ENCODE measurements at places on chromosomes 12 and 14. TPM values are rescaled to one million over a fixed set of nuclear protein-coding genes. Genes with fewer than 3 reads are reported as not detected.

The RNASE1 gene
- total RNA-seq: 0.21 TPM

The VRTN gene
- not detected for total RNA-seq

- DNase-seq: no peak
Observed at GRCh38 chr12:4082809-4083403, 190.7 kb upstream of the CCND2 start.

GRCh38 chr14:100424504-100425428, 101.6 kb downstream of the SLC25A47 start:
- DNase-seq: no peak

DNA sequence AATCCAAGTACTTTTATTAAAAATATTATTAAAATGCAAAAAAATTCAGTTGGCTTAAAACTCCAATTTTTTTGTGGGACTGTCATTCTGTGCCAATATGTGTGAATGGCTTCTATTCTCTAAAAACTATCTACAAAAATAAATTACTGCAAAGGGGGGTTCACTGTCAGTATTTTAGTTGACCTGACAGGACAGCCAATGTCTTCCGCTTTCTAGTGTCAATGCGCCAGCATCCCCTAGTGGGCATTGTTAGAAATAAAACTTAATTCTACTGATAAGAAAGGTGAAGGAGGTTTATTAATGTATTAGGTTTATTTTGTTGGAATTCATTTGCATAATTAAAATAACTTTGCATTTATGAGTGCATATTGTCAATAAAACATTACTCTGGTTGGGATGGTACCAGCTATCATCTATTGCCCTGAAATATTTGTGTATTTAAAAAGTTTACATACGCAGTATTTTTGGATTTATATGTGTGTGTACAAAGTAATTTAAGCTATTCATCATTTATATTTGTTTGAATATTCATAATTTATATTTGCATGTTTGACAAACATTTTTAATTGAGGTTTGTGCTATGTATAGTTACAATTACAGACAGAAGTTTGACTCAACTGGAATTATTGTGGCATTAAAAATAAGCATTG, 527.2 kb downstream of the FLRT2 start:
- DNase-seq: peak; percentile 49

- DNase-seq: no peak
Observed at GRCh38 chr12:42812086-42812485, 222.5 kb upstream of the PRICKLE1 start.

DNA sequence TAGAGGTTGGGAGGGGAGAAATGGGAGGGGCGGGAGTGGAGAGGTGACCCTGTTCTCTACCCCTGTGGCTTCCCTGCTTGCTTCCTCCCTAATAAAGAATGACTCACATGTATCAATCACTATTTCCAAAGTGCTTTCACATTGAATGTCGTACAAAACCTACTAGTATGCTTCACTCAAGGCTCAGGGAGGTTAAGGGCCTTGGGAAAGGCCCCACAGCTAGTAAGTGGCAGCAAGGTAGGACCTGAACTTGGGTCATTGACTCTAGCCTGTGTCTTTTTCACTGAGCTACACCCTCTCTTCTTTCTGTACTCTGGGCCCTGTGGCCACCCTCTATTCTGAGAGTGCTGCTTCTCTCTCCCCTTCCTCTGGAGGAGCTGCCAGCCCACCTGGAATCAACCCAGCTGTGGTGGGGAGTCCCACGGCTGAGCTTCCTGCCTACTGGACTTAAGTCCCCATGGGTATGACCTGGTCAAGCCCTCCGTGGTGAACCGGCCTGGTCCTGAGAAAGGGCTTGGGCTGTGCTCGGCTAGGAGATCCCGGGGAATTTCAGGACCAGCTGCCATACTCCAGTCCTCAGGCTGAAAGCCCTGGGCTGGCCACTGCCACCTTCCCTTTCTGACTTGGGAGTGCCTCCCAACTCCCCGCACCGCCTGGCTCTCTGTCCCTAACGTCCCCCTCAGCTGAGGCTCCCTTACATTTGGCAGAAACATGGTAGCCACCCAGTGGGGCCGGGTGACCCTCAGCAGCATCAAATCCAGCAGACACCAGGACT, 13.0 kb downstream of the SLC48A1 start:
- no peak for DNase-seq

DNA sequence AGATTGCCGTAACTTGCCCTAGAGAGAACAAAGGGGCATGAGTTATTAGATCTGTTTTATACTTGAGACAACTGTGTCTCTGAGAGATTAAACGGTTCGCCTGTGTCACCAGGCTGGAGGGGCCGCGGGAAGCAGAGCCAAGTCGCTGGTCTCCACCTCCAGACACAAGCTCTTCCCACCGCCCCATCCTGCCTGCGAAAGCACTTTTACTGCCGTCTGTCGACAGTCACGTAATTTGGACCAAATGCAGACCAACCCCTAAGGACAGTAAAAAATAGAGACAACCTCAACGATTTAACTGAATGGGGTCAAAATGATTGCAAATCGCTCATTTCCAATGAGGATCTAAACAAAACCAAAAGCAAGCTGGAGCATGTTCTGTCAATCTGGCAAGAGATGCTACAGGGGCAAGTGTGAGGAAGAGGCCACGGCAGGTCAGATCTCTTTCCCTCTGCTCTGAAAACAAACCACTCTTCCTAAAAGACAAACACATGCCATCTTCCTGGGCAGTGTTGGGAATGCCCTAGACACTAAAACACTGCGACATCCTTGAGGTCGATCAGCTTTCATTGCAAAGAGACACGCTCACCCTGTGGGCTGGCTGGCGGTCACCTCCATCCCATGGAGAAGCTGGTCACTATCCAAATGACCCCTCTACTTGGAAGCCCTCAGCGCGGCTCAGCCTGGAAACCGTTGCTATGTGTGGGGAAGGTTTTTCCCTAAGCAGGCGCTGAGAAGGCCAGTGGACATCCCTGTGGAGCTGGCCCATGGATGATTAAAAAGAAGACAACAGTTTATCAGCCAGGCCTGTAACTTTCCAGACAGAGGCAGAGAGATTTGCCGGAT, 17.1 kb downstream of the GSC start:
- DNase-seq: no peak

DNA sequence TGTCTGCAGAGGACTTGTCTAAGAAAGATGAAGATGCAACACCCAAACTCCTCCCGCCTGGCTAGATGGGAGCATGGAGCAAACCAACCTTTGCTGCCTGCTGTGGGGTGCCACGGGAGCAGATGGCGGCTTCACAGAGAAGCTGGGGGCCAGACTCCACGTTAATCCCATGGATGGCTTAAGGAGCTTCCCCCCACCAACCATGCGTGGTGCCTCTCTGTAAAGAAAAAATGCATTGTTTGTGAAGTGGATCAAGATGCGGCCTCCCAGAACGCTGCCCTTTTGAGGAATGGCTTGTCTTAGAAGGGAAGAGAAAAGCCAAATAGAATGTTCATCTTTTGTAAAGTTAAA, 15.6 kb downstream of the MVK start:
- DNase-seq: no peak

- no peak for DNase-seq
Observed at GRCh38 chr14:30678926-30679431, 56.9 kb downstream of the SCFD1 start.
